Stimulated activated CD8-positive, alpha-beta memory T cell treated with anti-CD3 and anti-CD28 coated beads, Interleukin-7, amount 100 ng/mL, for 4 hours (primary cell): ENCODE measurements at places on chromosomes 6 and 20.

DNA sequence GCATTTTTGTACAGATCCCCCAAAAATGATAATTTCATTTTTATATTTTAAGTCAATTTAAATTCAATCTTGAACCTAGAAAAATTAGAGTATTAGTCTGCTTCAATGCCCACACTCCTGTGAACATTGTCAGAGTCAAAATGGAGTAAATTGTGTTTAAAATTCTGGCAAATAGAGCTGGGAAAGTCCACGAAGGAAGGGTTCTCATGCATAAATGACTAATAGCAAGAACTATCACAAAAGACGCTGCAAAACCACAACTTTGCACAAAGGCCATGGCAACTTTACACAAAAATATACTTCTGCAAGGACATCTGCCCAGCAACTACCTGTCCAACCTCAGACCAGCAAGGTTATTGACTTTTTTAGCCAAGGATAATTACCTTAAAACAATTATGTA, 203.2 kb upstream of the SMLR1 start:
- DNase-seq: no peak

GRCh38 chr6:77313595-77313994, 149.7 kb downstream of the HTR1B start:
- DNase-seq: no peak

GRCh38 chr6:147509891-147510290, 1.4 kb downstream of the SAMD5 start:
- DNase-seq: no peak

GRCh38 chr6:125066964-125067363, 86.6 kb upstream of the TPD52L1 start:
- DNase-seq: no peak

GRCh38 chr20:56634307-56634706, 5.2 kb downstream of the TFAP2C start:
- no peak for DNase-seq

- DNase-seq: no peak
Measured at GRCh38 chr6:108895571-108895970, 47.3 kb downstream of the ARMC2 start.

DNA sequence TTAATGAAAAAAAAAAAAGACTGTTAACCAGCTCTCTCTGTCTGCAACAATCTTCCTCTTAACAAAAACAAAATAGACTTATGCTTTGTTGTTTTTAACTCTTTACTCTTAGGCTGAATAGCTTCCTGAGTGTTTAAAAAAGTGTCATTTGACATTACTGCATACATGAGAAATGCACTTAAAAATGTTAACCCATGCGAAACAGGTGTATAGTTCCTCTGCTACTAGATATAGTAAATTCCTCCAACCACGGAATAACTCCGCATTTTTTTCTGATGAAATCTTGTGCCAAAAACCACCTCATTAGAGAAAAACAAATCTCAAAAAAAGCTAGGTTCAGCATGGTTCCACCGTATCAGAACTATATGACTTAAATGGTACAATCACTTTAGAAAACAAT, 426.0 kb downstream of the ADGRB3 start:
- no peak for DNase-seq

DNA sequence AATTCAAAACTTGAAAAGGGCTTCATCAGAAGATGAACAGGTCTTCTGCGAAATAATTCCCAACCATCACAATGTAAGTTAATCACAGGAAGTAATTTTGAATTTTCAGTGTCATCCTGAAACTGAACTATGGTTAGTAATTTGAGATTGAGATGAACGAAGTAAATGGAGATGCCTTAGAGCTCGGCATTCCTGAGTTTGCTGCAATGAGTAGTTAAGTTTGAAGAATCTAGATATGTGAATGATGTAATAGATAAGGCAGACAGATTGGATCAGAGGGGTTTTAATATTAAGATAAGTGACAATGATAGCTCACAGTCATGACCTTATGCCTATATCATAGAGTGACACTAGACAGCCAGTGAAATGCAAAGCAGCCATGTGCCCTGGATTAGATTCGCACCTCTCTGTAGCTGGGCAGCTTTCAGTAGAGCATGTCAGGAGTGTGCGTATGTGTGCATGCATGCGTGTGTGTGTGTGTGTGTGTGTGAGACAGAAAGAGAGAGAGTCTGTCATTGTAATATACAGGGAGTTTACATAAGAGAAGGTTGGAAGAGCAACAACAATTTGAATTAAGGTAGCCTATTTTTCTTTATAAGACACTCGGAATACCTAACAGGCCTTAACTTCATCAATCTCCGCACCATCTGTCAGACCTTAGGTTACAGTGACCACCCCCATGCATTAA, 233.0 kb downstream of the GMPR start:
- no peak for DNase-seq

GRCh38 chr20:24960861-24961260, 11.8 kb downstream of the CST7 start:
- no peak for DNase-seq

DNA sequence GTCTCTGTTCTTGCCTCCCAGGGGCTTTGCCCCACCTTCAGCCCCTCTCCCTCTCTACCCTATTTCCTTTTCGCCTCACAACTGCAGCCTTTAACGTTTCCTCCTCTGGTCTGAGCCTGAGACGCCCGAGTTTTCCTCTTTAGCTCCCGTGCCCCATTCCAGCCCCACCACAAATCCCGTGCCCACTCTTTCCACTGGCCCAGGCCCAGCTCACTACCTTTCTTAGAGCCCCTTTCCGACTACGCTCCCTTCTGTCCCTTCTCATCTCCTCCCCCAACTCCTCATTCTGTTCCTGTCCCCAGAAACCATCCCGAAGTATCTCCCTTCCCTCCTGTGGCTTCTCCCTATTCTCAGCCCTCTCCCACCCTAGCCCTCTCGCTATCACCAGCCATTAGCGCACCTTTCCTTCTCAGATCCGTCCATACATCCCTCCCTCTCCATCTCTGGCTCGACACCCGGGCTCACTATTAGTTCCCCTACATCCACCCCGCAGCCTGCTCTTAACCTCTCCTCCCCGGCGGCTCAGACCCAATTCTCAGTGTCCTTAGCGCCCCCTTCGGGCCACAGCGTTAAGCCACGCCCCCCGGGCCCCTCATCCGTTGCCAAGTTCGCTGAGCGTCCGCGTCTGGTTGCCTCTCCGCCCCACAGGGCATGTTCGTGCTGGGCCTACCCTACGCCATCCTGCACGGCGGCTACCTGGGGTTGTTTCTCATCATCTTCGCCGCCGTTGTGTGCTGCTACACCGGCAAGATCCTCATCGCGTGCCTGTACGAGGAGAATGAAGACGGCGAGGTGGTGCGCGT, 2.7 kb downstream of the SLC32A1 start:
- DNase-seq: no peak

- no peak for DNase-seq
Measured at GRCh38 chr20:12113468-12114371, 196.0 kb downstream of the BTBD3 start.

- DNase-seq: no peak
Measured at GRCh38 chr6:125224231-125224861, 70.8 kb downstream of the TPD52L1 start.

GRCh38 chr20:52534616-52535015, 343.0 kb upstream of the ZFP64 start:
- DNase-seq: no peak

DNA sequence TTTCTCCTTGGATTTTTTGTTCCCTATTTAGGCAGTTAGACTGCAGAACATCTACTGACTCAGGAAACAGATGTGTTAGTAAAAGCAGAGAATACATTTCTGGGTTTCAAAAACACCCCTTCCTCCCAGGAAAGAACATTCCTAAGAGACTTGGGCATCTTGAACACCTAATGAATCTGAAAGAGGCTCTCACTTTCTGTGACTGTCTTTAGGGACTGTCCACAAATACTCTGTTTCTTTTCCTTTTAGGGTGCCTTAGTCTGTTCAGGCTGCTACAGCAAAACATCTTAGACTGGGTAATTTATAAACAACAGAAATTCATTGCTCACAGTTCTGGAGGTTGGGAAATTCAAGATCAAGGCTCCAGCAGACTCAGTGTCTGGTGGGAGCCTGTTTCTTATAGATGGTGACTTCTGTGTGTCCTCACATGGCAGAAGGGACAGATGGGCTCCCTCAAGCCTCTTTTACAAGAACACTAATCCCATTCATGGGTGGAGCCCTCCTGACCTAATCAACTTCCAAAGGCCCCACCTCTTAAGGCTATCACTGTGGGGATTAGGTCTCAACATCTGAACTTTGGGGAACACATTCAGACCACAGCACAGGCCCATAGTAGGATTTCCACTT, 19.4 kb upstream of the CCN5 start:
- no peak for DNase-seq

- DNase-seq: no peak
Measured at GRCh38 chr6:50381099-50381415, 331.3 kb upstream of the DEFB112 start.

DNA sequence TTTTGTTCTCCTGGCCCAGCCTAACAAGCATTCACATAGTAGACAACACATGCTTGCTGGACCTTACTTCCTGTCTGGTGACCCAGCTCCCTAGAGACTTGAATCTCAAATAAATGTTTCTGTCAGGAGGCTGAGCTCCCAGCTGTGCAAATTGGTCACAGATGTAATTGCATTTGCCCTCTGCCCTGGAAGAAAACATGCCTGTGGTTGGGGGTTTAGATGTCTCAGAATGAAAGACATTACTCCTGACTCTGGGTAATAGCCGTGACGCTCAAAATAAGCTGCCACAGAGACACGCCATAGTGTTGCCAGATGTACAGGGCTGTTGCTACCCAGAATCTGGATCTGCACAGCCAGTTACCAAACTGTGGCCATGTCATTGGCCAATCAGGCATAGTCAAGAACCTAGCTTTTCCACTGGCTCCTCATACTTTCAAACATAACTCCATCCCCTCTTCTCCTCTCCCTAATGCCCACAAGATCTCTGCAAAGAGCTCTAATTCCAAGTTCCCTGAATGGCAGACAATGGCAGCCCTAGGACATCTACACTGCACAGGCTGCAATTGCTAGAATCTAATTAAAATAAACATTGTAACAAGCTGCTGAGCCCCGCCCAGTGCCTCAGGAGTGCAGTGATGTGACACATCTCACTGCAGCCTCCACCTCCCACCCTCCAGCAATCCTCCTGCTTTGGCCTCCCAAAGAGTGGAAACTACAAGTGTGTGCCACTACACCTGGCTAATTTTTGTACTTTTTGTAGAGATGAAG, 32.8 kb upstream of the GMPR start:
- DNase-seq: no peak

- no peak for DNase-seq
Measured at GRCh38 chr6:132096245-132096644, 145.1 kb upstream of the CCN2 start.

GRCh38 chr20:24199501-24199900, 210.9 kb upstream of the GGTLC1 start:
- DNase-seq: no peak

- no peak for DNase-seq
Measured at GRCh38 chr6:7646394-7646793, 56.4 kb downstream of the SNRNP48 start.

- DNase-seq: no peak
Measured at GRCh38 chr6:168427184-168427583, 13.8 kb upstream of the SMOC2 start.

- no peak for DNase-seq
Measured at GRCh38 chr6:147390909-147391536, 117.5 kb upstream of the SAMD5 start.

DNA sequence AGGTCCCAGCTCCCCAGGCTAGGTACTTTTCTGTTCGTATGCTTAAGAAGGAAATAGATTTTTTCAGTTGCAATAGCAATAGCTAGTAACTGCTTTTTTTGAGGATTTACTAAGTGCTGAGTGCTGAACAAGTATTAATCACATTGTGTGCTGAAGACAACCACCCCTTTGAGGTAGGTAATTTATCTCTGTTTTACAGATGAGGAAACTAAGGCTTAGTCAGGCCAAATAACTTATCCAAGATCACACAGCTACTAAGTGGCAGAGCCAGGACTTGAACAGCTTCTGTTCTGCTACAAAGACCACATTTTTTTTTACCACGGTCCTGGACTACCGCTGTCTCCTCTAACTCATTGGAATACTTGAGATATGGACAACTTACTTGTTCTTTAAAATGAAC, 39.8 kb downstream of the LRRN4 start:
- no peak for DNase-seq

- no peak for DNase-seq
Measured at GRCh38 chr6:39365281-39366074, 43.0 kb upstream of the KCNK16 start.

- DNase-seq: no peak
Measured at GRCh38 chr6:141877275-141877983, 255.3 kb upstream of the GJE1 start.

- no peak for DNase-seq
Measured at GRCh38 chr6:27478141-27478705, 5.3 kb upstream of the ZNF184 start.

- DNase-seq: no peak
Measured at GRCh38 chr20:41001497-41001896, 27.1 kb upstream of the TOP1 start.

DNA sequence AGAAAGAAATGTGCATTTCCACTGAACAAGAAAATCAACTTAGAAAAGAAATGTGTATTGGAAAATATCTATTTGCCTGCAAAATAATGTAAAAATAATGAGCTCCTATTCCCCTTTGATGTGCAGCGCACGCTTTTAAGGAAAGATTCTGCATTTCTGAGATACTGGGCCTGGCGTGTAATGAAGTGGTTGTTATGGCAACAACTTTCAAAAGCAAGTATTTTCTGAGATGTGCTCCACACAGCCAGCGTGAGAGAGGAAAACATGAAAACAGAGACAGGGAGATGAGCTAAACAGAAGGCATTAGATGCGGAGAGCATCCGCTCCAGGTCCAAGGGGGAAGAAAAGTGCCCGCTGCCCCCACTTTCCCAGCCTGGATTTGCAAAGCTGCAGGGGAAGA, 39.1 kb upstream of the GTSF1L start:
- DNase-seq: no peak

DNA sequence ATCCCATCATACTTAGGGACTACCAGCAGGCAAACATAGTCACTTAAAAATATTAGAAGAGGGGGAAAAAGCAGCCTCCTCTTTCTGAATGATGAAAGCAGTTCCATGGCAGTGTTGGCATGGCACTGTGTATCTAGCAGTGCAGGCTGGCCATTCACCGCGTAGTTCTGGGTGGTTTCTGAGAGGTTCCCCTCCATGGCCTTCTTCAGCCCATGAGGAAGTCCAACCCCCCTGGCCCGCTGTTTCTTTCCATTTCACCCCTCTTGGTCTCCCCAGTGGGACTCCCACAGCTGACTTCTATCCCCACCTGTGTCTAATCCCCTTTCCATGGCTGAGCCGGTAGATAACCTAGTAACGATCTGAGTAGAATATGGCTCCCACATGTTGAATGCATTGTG, 17.0 kb downstream of the PPARD start:
- no peak for DNase-seq

DNA sequence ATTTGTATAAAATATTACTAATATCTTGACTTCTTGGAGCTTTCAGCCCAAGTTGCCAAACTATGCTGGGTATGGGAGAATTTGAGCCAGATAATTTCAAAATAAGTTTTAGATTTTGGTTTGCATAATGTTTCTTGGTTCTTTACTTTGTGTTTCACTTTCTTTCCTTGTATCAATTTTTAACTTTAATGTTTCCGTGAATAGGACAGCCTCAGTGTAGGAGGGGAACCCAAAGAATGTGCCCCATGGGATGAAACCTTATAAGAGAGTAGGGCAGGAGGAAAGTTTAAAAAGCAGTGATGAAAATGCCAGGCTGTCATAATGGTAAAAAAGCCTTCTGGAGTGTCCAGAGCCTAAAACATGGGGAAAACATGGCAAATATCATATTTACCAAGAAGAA, 252.4 kb upstream of the IRAK1BP1 start:
- no peak for DNase-seq
